ENCODE measurements at places on chromosomes 16 and 17.
A peak's percentile ranks its signal among the peaks of the same experiment; 100 is the strongest.

DNA sequence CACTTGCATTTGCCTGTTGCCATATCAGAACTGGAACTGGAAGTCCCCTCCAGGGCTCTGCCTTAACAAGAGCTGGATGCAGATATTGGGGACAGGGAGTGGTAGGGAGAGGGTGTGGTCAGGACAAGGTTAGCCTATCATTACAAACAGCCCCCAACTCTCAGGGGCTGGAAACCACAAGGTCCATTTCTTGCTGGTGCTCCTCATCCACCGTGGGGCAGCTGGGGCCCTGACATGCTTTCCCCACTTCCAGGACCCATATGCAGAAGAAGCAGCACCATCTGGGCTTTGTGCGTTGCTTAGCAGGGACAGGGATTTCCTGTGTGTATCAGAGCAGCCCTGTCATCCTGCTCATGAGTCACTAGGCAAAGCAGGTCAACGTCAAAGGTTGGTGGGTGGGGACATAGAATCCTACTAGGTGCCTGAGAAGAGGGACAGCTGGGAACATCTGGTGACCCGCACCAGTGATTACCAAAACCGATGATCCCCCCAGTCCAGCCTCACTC, 26.9 kb downstream of the RGS9 start:
- peak; percentile 36 for DNase-seq

DNA sequence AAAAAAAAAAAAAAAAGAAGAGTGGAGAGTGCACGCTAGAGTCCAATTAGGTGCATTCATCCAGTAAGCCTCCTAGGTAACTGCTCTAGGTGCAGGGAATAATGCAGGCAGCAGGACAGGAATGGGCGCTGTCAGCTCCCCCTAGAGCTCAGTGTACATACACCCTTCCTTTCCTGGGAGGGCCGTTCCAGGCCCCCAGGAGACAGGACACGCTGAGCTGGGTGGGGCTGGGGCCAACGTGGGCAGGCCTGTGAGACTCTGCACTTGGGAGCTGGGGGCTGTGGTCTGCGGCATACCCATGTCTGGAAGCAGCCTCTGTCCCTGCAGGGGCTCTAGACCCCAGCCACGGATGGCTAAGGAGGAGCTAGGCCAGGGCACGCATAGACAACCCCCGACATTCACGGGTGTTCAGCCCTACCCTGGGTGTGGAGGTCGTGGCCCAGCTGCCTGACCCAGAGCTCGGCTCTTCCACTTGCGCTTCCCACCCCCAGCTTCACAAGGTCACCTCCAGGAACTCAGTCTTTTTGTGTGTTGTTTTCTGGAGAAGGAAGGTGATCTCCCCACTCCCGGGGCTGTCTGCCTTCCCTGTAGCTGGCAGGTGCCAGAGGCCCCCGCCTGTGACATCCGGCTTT, 1.0 kb upstream of the ANTKMT start:
- no peak for DNase-seq

- DNase-seq = no peak
These were observed 60.5 kb downstream of the ZZEF1 start for GRCh38 chr17:4082136-4082924.

DNA sequence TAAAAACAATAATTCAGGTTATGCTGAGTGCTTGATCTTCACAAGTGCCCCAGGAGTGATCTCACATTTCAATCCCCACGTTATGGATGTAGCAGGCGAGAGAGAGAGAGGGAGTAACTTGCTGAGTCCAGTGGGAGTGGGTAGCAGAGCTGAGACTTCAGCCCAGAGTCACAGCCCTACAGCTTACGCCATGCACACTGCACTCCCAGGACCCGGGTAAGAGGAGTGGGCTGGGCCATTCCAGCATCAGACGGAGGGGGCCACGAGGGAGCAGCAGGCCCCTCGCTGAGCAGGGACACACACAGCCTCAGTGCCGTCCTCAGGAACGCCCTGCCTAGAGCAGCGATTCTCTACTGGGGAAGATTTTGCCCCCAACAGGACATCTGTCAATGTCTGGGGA, 9.8 kb upstream of the KIF19 start:
- no peak for DNase-seq

DNA sequence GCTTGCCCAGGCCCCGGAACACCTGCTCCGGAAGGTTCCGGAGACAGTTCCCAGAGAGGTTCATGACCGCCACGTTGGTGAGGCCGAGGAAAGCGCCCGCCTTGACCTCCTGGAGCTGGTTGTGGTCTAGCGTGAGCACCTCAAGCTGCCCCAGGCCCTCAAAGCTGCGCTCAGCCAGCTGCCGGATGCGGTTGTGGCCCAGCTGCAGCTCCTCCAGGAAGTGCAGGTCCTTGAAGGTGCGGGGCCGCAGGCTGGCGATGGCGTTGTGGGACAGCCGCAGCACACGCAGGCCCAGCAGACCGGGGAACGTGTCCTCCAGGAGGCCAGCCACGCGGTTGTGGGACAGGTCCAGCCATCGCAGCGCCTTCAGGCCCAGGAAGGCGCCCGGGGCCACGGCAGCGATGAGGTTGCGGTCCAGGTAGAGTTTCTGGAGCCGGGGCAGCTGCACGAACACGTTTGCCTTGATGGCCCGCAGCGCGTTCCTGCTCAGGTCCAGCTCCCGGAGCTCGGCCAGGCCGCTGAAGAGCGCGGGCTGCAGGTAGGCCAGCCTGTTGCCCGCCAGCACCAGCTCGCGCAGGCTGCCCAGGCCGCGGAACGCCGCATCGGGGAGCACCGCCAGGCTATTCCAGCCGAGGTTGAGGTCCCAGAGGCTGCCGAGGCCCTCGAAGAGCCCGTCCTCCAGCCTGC, 2.1 kb downstream of the IGFALS start:
- DNase-seq = no peak

- no peak for DNase-seq
These were observed 27.5 kb downstream of the CTU2 start for GRCh38 chr16:88733630-88734360.

GRCh38 chr16:14491861-14492529, 138.1 kb downstream of the PARN start:
- DNase-seq = no peak

DNA sequence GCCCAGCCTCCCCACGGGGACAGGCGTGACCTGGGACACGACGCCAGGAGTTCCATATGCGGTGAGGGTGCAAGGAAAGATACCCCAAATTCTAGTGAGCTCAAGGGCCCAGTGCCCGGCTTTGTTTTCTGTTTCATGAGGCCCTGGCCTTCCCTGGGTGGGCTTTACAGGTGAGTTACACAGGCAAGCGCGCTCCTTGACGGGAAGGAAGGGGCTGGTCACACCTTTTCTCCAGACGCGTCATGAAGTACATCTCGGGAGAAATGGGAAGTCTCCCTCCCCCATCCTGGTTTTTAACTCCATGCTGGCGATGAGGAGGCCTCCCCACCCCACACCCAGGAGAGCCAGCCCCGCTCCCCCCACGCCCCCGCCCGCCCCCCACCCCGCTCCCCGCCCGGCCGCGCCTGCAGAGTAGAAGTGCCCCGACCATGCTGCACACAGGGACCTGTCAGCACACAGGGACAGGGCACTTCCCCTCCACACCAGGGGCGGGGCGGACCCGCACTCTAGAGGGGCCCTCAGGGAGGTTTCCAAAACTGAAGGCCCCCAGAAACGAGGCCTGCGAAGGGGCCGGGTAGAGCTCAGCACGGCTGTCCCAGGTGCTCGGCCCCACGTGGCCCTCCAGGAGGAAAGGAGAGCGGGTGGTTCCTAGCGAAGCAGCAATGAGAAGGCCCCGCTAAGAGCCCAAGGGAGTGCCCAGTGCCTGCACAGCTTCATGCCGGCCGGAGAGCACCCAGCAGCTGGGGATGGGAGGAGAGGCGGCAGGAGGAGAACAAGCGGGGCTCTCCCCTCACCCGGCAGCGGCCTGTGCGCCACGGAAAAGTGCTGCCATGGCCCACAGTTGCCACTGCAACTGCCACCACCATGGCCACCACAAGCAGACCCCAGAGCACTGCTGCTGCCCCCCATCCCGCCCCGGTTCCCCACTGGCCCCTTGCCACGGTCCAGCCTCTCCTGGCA, 7.7 kb downstream of the CYB561 start:
- no peak for DNase-seq

- DNase-seq = no peak
These were observed 87.4 kb downstream of the MSI2 start for GRCh38 chr17:57343717-57344116.

DNA sequence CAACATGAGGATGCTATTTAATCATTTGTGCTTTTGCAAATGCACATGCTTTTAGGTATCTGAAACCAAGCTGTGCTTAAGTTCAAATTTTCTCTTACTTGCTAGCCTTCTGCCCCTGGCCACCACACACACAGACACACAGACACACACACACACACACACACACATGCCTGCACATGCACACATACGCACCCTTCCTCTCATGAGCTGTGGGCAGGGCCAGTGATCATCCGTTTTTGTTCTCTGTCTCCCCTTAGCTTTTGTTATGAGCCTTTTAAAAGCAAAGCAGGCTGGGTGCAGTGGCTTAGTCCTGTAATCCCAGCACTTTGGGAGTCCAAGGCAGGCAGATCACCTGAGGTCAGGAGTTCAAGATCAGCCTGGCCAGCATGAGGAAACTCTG, 34.2 kb downstream of the CD300LF start:
- no peak for DNase-seq

- no peak for DNase-seq
These were observed 385.9 kb upstream of the ZFHX3 start for GRCh38 chr16:73433731-73434307.

- DNase-seq = no peak
These were observed 31.0 kb upstream of the KCNJ2 start for GRCh38 chr17:70138291-70138865.

DNA sequence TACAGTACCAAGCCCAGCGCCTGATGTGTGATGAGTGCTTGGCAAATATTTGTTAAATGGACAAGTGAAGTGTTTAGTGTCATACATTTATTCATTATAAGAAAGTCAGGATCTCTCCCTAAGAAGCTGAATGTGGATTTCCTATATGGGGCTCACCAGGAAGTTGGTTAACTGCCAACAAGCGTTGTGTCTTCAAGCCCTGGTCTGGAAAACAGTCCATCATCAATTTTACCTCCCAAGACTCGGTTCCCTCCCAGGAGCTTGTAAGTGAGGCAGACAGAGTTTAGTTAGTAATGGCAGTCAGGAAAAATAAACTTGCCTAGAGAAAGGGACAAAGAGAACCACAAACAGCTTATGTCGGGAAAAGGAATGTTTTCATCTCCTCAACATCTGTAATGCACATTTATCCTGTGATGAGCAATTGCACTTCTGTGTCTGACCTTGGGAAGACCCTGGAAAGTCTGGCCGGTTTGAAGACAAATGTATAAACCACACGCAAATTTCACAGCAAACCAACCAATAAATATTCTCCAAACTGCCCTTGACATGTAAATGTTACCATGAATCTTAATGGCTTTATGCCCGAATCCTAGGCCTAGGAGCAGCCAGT, 28.3 kb downstream of the C16orf95 start:
- DNase-seq = no peak

GRCh38 chr16:29662000-29662728, 883 bp upstream of the SPN start:
- no peak for DNase-seq

DNA sequence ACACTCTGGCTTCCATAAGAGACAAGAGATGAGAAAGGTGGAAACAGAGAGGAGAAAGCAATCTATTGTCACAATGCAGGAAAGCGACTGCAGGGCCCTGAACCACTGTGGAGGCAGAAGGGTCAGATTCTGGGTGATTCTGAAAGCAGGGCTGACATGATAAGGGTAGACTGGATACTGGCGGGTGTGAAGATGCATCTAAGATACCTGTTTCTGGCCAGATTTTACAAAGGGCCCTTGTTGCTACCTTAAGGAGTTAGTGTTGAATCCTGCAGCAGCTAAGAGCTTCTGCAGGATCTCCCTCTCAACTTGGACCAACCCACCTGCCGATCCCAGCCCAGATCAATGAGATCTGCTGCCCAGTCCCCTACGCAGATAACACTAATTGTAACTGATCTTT, 6.1 kb upstream of the MEFV start:
- no peak for DNase-seq

GRCh38 chr17:40561871-40562611, 3.2 kb downstream of the CCR7 start:
- DNase-seq = no peak

- DNase-seq = no peak
These were observed 15.9 kb upstream of the PECAM1 start for GRCh38 chr17:64406321-64407200.

GRCh38 chr17:77125432-77125901, 15.3 kb upstream of the SEC14L1 start:
- DNase-seq = peak; percentile 89

- no peak for DNase-seq
These were observed 21.1 kb downstream of the ETV4 start for GRCh38 chr17:43524945-43525575.

DNA sequence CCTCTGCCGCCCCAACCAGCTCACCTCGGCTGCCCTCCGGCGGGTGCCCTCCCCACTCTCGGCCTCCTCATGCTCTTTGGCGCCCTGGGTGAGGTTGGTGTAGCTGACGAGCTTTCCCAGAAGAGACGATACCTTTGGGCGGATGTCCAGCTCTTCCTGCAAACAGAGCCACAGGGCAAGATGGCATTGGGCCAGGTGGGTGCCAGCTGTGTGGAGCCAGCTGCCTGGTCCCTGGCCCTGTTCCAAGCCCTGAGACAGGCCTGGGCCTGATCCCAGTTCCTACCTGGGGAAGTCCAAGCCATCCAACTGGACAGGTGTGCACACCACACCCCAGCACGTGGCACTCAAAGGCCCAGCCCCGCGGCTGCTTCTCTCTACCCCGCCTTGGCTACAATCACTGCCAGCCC, 6.9 kb downstream of the SLC12A4 start:
- DNase-seq = peak; percentile 94

GRCh38 chr16:29674188-29674587, 4.8 kb upstream of the QPRT start:
- DNase-seq = no peak

DNA sequence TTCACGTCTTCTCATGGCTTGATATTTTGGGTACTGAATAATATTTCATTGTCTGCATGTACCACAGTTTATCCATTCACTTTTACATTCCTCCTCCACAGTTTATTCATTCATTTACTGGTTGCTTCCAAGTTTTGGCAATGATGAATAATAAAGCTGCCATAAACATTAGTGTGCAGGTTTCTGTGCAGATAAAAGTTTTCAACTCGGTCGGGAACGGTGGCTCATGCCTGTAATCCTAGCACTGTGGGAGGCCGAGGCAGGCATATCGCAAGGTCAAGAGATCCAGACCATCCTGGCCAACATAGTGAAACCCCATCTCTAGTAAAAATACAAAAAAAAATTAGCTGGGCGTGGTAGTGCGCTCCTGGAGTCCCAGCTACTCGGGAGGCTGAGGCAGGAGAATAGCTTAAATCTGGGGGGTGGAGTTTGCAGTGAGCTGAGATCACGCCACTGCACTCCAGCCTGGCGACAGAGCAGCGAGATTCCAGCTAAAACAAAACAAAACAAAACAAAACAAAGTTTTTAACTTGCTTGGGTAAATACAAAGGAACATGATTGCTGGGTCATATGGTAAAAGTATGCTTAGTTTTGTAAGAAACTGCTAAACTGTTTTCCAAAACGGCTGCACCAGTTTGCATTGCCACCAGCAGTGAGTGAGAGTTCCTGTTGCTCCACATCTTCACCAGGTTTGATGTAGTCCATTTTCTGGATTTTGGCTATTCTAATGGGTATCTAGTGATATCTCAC, 89.5 kb downstream of the WWP2 start:
- no peak for DNase-seq

All from epithelial cell of prostate (primary cell).